Spleen (tissue), 13 donors: ENCODE measurements at places on chromosomes 3 and 15. TPM values are rescaled to one million over a fixed set of nuclear protein-coding genes. Genes with fewer than 3 reads are reported as not detected.

TERC gene
- not detected for polyA plus RNA-seq

DNA sequence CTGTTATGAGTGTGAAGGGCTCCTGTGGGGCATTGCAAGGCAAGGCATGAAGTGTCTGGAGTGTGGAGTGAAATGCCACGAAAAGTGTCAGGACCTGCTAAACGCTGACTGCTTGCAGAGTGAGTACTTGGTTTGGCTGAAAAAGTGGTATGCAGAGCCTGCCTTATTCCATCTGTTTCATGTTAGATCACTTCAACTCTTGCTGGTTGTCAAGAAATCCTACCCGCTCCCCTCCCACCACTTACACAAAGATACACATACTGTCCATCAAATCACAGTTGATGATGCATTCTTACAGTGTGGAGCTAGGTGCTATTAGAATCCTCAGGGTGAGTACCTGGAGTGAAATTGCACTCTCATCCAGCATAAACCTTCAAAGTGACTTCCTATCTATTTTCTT is 272.1 kb downstream of the UNC13C start:
- DNase-seq = no peak

GRCh38 chr3:41679374-41679773 is 282.5 kb downstream of the ULK4 start:
- DNase-seq = no peak

NME9 gene
- polyA plus RNA-seq = 0.16 TPM

DNA sequence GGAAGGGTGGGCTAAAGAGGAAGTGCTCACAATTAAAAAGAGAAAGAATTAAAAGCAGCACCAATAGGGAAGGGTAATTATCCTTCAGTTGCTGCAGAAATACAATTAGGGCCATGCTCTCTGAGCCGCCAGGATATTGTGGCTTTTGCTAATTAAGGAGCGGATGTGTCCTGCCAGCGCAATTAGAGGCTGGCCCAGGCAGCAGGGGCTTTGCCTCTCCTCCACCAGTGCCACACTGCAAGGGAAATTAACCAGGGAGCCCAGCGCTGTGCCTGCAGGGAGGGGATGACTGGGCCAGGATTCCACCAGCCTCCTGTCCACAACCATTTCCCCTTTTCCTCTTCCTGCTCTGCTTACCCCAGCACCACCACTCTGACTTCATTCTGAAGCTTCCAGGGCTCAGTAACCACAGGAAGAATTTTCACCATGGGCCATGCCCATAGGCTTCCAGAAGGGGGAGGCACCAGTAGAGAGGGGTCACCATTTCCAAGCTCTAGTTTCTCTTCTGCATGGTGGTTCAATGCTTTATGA is 10.4 kb upstream of the AEN start:
- DNase-seq = no peak

ISLR gene
- polyA plus RNA-seq = 21.4 TPM

ITPKA gene
- 0.09 TPM for polyA plus RNA-seq
